ENCODE measurements at places on chromosomes 6 and 20.

- DNase-seq = no peak
Measured at GRCh38 chr6:101069191-101069795, 188.2 kb upstream of the ASCC3 start.

GRCh38 chr6:6804843-6805615, 216.5 kb downstream of the LY86 start:
- DNase-seq = no peak

- DNase-seq = no peak
Measured at GRCh38 chr6:63476302-63476701, 96.0 kb upstream of the LOC128125822 start.

DNA sequence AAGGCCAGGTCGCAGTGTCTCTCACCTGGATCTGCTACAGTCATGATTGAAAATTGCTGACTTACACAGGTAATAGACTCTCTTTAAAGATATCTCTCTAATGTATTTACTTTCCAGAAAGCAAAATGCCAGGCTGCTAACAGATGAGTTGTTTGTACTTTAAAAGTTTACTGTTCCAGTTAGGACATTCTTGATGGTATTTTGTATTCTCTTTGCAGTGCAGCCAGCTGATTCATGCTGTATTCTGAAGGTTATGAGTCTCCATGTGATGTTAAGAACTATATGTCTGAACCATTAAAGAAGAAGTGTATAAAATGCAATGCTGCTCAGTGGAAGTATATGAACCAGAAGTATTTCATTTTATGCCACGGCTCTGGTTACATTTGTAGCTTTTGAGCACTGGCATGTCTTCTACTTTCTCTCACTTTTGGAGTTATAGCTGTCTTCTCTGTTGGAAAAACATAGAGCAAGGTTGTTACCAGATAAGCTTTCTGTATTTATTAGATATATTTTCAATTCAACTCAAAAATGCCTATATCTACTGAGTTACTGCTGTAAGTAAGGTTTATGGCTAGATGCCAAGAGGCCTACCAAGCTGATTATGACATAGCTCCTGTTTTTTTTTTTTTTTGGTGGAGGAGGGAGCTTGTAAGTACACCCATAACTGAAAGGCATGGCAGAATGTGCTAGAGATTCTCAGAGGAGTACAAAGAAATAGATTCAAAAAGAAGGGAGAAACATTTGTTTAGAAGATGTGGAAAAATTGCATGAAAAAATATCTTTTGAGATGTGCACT, 130.5 kb upstream of the MAN1A1 start:
- no peak for DNase-seq

DNA sequence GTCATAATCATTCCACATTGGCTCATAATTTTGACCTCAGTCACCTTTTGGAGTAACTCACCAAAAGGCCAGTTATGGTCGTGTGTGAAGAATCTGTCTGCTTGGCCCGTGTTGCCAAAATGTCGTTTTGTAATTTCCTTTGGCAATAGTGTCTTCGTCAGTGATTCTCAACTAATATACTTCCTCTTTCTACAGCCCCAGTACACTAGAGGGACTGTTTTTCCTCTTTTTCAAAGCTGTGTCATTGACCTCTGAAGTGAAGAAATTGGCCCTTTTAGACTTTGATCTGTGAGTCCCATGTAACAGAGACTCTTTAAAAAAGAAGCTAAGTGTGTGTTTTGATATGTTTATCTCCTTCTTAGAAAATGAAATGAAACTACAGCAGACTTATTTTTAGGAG, 5.2 kb downstream of the FOXO3 start:
- DNase-seq = no peak

- no peak for DNase-seq
Measured at GRCh38 chr20:32451682-32452461, 93.7 kb downstream of the ASXL1 start.

Data from effector memory CD4-positive, alpha-beta T cell (primary cell).